Endothelial cell of umbilical vein (primary cell): ENCODE measurements at places on chromosomes 13 and 19.

DNA sequence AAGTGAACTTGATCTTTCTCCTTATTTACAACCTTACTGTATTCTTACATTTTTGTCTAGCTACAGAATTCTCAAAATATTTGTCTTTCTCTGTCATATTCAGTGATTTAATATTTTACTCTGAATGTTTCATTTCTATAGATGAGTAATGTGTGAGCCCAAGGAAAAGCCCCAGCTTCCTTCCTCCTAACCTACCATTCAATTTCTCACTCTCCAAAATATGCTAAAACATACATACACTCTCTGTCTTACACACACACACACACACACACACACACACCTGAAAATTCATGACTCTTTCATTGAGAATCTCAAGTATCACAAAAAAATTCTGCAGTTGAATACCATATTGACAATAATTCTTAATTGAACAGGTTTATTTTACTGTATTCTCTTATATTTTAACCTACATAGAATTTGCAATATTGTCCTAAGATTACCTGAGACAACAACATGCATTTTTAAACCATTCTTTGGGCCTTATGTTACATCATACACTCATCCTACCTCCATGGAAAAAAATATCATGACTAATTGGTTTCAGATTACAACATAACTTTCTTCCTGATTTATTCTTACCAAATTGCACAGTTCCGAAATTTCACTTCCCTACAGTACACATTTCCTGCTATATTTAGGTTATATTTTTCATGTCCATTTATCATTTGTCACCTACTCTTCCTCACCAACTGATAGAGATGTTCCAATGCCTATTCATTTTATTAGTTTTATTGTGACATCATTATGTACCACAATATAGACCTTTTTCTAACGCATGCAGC is 1965.6 kb upstream of the PCDH20 start:
- peak; percentile 21 for DNase-seq
- H3K4me3 ChIP-seq, result no peak overlapping the region
- H3K4me1 ChIP-seq, result no peaks in the 10 kb centered on the region
- H3K27me3 ChIP-seq, result no peaks in the 10 kb centered on the region
- H3K36me3 ChIP-seq, result no peaks in the 10 kb centered on the region

DNA sequence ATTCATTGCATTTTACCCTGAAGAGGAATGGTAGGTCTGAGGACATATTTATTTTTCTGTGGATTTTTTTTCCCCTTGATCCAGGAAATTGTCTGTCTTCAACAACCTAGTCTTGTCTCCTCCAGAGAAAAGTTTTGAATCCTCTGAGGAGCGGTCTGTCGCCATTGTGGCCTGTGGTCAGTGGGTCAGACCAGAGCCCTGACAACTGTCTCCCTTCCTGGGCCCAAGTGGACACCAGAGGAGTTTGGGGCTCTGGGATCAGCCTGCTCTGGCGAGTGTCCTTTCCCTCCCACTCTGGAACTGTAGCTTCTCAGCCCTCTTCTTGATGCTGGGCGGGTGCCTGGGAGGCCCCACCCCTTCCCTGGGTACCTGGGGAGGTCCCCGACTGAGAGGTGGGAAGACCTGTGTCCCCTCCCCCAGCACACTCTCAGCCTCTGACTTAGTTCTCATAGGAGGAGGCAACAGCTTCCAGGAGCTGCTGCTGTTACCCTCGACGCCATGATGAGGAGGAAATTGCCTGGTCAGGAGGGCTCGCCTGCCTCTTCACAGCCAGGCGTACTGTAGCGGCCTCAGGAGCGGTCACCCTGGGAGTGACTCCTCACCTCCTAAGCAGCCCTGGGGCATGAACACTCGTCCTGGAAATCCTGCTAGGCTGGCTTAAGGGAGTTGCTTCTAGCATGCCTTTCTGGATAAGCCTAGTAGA is 110.3 kb downstream of the GGACT start:
- no peaks in the 10 kb centered on the region for H3K36me3 ChIP-seq
- H3K27ac ChIP-seq, result no peak overlapping the region
- no peak for DNase-seq
- H3K4me3 ChIP-seq, result no peak overlapping the region

- H3K36me3 ChIP-seq, result no peaks in the 10 kb centered on the region
- DNase-seq, result no peak
Observed at GRCh38 chr13:99626461-99627082, 125.3 kb downstream of the TM9SF2 start.

DNA sequence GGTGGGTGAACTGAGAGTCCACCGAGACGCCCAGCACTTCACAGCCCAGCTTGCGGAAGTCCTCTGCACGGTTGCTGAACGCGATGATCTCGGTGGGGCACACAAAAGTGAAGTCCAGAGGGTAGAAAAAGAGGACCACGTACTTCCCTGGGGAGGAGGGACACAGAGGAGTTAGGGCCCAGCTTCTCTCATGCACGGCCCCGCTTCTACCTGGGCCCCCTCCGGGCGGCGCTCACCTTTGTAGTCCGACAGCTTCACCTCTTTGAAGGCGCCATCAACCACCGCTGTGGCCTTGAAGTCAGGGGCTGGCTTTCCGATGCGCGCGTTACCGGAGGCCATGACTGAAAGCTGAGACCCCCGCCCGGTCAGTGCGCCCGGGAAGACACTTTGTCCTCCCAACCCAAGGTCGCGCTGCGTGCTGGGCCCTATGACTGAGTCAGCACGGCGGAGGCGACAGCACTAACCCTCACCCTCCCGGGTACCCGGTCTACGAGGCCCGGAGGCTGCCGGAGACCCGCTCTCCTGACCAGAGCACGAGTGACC is 606 bp downstream of the PRDX2 start:
- no peak for DNase-seq
- no peak overlapping the region for H3K27ac ChIP-seq
- H3K4me1 ChIP-seq, result peaks cover 13% of the 10 kb centered on the region

DNA sequence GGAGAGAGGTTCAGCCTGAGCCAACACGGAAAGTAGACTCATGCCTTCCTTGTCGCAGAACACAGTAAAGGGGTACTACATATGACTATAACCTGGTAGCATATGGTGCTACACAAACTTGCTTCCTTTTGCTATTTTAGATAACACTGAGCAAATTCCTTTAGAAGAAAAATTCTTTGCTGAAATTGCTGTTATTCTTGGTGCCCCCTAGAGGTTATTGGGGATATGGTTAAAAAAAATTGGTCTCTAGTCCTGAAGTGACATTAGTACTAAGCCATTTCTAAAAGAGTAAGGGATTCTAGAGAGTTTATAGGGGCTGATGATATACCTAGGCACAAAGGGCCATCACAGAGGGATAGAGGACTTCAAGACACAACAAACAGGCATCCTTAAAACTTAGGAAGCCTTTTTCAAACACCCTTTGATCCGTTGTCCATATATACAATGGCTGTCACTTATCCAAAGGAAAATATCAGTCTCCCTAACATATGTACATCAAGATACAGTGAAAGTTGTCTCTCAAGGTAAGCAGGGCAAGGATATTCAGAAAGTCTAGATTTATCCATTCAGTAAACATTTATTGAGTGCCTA is 13.9 kb upstream of the HS6ST3 start:
- H3K4me1 ChIP-seq, result no peaks in the 10 kb centered on the region
- H3K4me3 ChIP-seq, result no peak overlapping the region
- no peaks in the 10 kb centered on the region for H3K36me3 ChIP-seq
- peaks cover 9% of the 10 kb centered on the region for H3K27me3 ChIP-seq

DNA sequence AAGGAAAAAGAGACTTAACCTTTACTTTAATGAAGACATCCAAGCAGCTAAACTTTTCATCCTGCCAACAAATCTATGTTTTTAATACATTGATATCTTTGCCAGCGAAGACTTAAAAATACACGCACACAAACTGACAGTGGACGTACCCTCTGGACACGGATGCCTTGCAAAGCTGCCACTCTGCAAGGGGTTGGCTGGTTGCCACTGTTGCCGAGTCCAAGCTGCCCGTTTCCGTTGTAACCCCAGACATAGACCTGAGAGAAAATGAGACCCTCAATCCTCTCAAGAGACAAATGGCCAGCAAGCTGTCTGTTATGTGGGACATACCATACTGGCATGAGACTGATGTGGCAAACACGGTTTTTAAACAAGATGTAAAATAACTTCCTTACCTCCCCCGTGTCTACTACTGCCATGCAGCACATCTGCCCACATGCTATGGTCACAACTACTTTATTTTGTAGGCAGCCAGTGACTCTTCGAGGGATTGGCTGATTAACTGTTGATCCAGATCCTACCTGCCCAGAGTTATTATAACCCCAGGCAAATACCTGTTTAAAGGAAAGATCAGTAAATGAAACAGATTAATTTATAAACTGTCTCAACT is 21.2 kb downstream of the RCBTB2 start:
- H3K27me3 ChIP-seq, result no peaks in the 10 kb centered on the region
- H3K4me3 ChIP-seq, result no peak overlapping the region
- peaks cover 7% of the 10 kb centered on the region for H3K4me1 ChIP-seq

DNA sequence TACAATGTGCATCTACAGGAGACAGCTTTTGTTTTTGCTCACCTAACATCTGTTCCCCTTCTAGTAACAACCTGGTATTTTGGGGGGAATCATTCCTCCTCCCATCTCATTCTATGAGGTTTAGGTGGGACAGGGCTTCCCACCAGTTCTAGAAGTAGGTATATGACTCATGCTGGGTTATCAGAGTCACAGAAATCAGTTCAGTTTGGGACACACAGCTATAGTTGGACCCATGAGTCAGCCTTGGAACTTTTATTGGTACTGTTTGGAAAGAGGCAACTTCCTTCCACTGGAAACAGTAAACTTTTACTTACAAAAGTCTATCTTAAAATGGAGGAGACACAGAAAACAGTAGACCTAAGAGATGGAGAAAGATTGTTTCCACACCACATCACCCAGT is 185.5 kb downstream of the DNAJC3 start:
- no peak overlapping the region for H3K4me3 ChIP-seq
- H3K27ac ChIP-seq, result no peak overlapping the region
- no peaks in the 10 kb centered on the region for H3K36me3 ChIP-seq

GRCh38 chr19:19655051-19655594 is 8.4 kb downstream of the ATP13A1 start:
- no peak overlapping the region for H3K4me3 ChIP-seq
- peaks cover 14% of the 10 kb centered on the region for H3K36me3 ChIP-seq

- H3K4me3 ChIP-seq, result no peak overlapping the region
- no peaks in the 10 kb centered on the region for H3K36me3 ChIP-seq
- no peak overlapping the region for H3K27ac ChIP-seq
- H3K4me1 ChIP-seq, result peaks cover 5% of the 10 kb centered on the region
Observed at GRCh38 chr19:38642176-38642575, 5.3 kb upstream of the ACTN4 start.

GRCh38 chr19:28466107-28467045 is 746.6 kb downstream of the UQCRFS1 start:
- DNase-seq, result no peak
- no peaks in the 10 kb centered on the region for H3K4me1 ChIP-seq
- no peak overlapping the region for H3K27ac ChIP-seq

DNA sequence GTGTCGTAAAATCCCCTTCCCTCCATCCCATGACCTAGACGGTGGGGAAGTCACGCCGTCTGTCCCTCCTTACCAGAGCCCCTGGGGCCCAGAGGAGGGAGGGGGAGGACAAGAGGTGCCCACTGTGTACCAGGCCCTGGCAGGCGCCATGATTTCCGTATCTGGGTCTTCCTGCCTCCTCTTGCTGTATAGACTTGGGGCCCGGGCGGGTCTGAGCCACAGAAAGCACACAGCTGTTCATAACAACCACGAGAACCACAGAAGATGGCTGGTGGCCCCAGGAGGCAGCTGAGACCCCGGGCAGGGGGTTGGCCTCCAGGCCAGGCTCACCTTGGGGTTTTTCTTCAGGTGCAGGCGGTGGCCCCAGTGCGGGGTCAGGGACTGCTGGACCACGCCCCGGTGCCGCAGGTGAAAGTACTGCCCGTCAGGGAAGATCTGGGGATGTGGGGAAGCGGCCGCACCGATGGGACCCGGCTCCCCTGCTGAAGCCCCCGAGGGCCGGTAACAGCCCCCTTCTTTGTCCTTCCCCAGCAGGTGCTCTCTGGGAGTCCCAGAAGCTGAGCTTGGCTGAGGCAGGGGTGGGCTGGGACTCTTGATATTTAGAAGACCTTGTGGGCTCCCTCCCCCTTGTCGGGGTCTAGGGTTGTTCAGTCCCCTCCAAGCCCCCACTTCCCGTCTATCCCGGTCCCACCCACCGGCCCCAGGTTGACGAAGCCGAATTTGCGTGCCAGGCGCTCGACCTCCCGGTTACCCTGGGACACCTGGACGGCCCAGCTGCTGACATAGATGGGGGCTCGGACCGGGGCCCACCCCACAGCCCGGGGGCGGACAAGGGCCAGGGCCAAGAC is 463 bp downstream of the PCSK4 start:
- H3K27me3 ChIP-seq, result peaks cover 6% of the 10 kb centered on the region
- H3K4me3 ChIP-seq, result peak overlapping the region; percentile 9
- H3K27ac ChIP-seq, result no peak overlapping the region

- no peak for DNase-seq
- no peak overlapping the region for H3K27ac ChIP-seq
- no peaks in the 10 kb centered on the region for H3K27me3 ChIP-seq
- no peak overlapping the region for H3K4me3 ChIP-seq
- H3K4me1 ChIP-seq, result no peaks in the 10 kb centered on the region
Observed at GRCh38 chr13:80161219-80161618, 179.7 kb downstream of the SPRY2 start.

DNA sequence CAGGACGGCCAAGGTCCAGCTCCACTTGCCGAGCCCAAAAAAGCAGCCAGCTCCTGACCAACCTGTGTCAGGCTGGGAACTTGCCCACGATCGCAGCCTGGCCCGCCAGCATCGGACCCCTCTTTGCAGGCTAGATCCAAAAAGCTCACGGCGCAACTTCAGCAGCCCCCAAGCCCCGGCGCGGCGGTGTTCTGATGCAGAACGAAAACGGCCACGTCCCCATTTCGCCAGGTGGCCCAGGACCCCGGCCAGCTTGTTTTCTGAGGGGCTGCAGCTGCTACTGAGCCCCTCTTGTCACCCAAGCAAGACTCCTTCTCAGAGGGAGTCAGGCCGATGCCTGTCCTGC is 1.3 kb downstream of the TMEM259 start:
- no peak for DNase-seq
- no peaks in the 10 kb centered on the region for H3K36me3 ChIP-seq
- H3K27me3 ChIP-seq, result no peaks in the 10 kb centered on the region
- no peak overlapping the region for H3K27ac ChIP-seq
- peak overlapping the region; percentile 88 for H3K4me3 ChIP-seq

GRCh38 chr19:4327877-4328242 is 10.8 kb downstream of the STAP2 start:
- H3K4me1 ChIP-seq, result peaks cover 3% of the 10 kb centered on the region
- no peaks in the 10 kb centered on the region for H3K27me3 ChIP-seq
- no peaks in the 10 kb centered on the region for H3K36me3 ChIP-seq
- no peak overlapping the region for H3K4me3 ChIP-seq
- no peak for DNase-seq

- no peak for DNase-seq
- no peaks in the 10 kb centered on the region for H3K4me1 ChIP-seq
- no peaks in the 10 kb centered on the region for H3K36me3 ChIP-seq
- no peak overlapping the region for H3K4me3 ChIP-seq
- H3K27me3 ChIP-seq, result no peaks in the 10 kb centered on the region
- H3K27ac ChIP-seq, result no peak overlapping the region
Observed at GRCh38 chr13:44386913-44387556, 13.4 kb downstream of the SERP2 start.

- no peaks in the 10 kb centered on the region for H3K27me3 ChIP-seq
- no peak for DNase-seq
- H3K36me3 ChIP-seq, result no peaks in the 10 kb centered on the region
- no peak overlapping the region for H3K4me3 ChIP-seq
Observed at GRCh38 chr19:1291761-1292418, 6.2 kb downstream of the EFNA2 start.
